Stimulated activated naive CD8-positive, alpha-beta T cell treated with anti-CD3 and anti-CD28 coated beads, Interleukin-15, Interleukin-2, amounts not matched to agents 100 U/mL and 50 U/mL, for 24 hours (primary cell): ENCODE measurements at places on chromosomes 4 and X.
A peak's percentile ranks its signal among the peaks of the same experiment; 100 is the strongest.

- no peak for DNase-seq
Observed at GRCh38 chr4:85268188-85268587, 206.8 kb upstream of the ARHGAP24 start.

DNA sequence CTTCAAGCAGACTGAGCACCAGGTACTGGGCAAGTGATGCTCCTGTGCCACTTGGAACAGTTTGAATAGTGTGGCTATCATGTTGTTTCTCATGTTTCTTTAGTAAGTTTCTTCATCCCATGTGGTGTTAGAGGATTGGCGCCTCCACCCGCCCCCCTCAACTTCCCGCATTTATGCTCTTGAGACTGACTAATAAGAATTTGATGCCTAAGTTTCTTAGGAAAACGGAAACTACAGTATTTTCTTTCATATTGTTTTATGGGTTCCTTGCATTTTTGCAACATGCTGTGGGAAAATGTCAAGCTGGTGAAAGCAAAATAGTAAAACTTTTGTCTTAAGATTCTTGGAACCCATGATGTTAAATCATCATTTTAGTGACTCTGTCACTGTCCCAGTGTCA is 101.2 kb upstream of the SLC4A4 start:
- DNase-seq, result no peak

- no peak for DNase-seq
Observed at GRCh38 chr4:85446141-85446861, 28.6 kb upstream of the ARHGAP24 start.

DNA sequence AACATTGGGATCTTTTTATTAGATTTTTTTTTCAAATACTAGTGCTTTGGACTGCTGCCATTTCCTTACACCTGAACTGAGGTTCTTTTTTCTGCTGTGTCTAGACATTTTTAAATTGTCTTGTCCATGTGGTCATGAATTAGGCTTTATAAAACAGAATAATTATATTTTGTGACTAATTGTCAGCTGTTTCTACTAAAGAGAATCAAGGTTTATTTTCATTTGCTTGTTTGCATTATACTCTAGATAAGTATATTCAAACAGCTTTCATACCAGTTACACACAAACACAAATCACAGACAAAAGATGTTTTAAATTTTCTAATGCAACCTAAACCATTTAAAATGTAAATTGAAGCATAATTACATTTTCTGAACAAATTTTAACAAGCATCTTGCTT is 194.7 kb downstream of the GALNTL6 start:
- no peak for DNase-seq

GRCh38 chr4:108881190-108881589 is 118.3 kb upstream of the ETNPPL start:
- DNase-seq, result no peak

DNA sequence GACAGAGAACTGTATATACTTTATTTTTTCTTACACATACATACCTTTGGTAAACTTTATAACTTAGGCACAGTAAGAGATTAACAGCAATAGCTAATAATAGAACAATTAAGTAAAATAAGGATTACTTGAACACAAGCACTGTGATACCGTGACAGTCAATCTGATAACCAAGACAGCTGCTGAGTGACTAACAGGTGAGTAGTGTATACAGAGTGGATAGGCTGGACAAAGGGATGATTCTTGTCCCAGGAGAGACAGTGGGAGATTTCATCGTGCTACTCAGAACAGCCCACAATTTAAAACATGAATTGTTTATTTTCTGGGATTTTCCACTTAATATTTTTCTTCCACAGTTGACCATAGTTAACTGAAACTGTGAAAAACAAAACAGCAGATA is 411.8 kb downstream of the PPP1R2C start:
- no peak for DNase-seq

GRCh38 chr4:110411574-110412011 is 64.4 kb upstream of the ENPEP start:
- no peak for DNase-seq

- DNase-seq, result no peak
Observed at GRCh38 chrX:43316146-43316545, 340.0 kb upstream of the MAOA start.

DNA sequence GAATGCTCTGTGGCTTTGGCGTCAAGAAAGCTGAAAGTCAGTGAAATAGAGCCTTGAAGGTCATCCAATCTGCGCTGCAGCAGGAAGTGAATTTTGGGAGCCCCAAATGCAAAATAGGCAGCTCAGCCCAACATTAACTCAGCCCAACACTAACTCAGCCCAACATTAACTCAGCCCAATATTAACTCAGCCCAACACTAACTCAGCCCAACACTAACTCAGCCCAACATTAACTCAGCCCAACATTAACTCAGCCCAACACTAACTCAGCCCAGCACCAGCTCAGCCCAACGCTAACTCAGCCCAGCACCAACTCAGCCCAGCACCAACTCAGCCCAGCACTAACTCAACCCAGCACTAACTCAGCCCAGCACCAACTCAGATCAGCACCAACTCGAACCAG is 71.5 kb downstream of the SORBS2 start:
- no peak for DNase-seq

DNA sequence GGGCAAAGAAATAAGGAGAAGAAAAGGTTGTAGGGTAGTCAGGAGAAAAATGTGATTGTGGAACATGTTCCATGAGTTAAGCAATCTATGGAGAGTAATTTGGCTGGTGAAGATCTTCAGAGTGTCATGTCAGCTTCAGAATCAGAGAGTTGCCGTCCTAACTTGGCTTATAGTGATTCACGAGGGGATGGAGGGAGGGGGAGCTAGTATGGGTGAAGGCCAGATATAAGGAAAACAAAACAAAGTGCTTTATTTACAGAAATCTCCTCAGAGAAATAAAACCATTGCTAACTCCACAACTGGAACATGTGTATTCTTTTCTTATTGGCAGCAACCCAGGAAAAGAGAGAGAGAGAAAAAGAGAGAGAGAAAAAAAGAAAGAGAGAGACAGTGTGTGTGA is 256.5 kb upstream of the NRK start:
- DNase-seq, result no peak

DNA sequence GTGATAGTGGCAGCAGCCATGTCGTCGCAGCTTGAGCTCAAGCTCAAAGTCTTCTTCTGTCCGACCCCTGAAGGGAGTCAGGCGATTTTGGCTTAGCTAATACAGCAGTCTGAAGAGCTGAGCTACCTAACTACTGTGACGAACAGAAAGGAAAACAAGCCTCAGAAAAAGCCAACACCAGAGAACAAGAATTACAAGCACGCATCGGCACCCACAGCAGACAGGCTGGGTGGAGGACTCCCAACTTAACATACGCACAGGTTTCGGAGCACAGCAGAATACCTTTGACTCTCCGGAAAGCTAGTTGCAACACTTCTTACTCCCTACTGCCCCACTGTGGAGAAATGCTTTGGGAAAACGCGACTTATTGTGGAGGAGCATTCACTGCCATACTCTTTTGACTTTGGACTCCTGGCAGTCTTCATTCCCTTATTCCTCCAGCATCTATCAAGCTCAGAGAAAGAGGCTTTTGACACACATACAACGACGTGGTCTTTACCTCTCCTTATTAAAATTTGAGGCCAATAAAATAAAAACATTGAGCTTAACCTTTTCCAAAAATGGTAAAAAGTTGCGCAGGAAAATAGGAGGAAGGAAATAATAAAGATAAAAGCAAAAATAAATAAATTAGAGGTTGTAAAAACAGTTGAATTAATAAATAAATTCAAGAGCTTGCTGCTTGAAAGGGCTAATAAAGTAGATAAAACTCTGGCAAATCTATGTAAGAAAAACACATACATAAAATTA is 41.3 kb upstream of the GPC3 start:
- peak; percentile 10 for DNase-seq

- DNase-seq, result no peak
Observed at GRCh38 chrX:104742355-104742754, 176.4 kb downstream of the IL1RAPL2 start.

- no peak for DNase-seq
Observed at GRCh38 chr4:72468904-72469502, 100.0 kb downstream of the ADAMTS3 start.

- peak; percentile 17 for DNase-seq
Observed at GRCh38 chrX:135384161-135384836, 37.4 kb upstream of the SMIM10L2A start.

GRCh38 chr4:151777471-151777870 is 16.7 kb upstream of the GATB start:
- no peak for DNase-seq

GRCh38 chrX:46819136-46819535 is 17.7 kb upstream of the RP2 start:
- DNase-seq, result no peak

DNA sequence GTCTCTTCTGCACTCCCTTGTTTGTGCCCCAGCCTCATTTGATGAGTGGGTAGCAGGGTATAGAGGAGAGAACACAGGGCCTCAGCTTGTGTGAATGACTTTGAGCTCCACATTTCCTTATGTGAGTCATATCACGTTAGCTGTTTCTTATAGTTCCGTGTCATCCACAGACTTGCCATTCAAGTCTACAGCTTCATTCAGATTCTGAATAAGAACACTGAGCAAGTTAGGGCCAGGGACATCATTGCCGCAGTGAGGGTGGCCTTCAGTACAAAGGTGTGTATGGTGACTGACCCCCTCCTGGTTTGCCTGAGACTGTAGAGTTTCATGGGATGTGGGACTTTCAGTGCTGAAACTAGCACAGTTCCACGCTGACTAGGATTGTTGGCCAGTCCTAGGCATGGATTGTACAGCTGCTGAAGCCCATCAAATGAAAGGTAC is 23.6 kb downstream of the KLF3 start:
- DNase-seq, result no peak

DNA sequence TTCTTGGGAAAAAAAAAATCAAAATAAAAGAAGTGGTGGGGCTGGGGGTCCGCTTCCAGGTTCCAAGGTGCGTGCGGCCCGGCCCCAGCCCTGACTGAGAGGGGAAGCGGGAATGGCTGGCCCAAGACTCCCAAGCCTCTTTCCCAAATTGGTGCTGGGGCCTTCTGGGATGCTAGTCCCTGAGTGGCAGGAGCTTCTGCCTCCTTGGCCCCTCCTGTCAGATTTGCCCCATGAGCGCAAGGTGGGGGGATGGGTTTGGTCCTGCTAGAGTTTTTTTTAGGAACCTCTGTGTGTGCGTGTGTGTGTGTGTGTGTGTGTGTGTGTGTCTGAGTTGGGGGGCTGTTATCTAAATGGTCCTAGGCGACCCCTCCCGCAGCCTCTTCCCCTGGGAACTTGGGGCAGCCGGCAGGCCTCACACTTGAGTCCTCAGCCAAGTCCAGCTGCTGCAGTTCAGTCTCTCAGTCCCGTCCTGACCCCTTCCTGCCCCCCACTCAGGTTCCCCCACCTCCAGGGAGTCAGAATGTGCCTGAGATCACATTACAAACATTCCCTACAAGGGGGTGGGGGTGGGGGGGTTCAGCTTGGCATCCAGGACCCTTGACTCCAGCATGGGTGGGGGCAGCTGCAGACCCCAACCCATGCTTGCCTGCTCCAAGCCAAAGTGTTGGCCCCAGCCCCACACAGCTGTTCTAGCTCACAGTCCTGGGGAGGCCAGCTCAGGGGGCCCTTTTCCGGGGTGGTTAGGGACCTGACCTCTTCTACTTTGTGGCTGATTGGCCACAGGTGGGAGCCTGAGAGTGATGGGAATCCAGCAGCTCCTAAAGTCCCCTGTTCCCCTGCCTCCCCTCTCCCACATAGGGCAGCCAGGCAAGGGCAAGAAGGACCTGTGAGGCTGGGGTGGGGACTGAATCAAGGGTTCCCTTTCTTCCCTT is 4.0 kb downstream of the EFNB1 start:
- DNase-seq, result no peak

GRCh38 chr4:138845054-138845453 is 170.5 kb upstream of the NOCT start:
- no peak for DNase-seq

DNA sequence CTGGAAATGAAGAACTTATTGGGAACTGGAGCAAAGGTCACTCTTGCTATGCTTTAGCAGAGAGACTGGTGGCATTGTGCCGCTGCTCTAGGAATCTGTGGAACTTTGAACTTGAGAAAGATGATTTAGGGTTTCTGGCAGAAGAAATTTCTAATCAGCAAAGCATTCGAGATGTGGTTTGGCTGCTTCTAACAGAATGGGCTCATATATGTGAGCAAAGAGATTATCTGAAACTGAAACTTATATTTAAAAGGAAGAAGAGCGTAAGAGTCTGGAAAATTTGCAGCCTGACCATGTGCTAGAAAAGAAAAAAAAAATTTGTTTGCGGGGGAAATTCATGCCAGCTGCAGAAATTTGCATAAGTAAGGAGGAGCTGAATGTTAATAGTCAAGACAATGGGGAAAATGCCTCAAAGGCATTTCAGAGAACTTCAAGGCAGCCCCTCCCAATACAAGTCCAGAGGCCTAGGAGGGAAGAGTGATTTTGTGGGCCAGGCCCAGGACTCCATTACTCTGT is 35.9 kb upstream of the PAPSS1 start:
- DNase-seq, result no peak

- DNase-seq, result no peak
Observed at GRCh38 chr4:13548059-13548983, 4.0 kb upstream of the NKX3-2 start.

- no peak for DNase-seq
Observed at GRCh38 chr4:25310066-25310802, 2.3 kb upstream of the ZCCHC4 start.

- no peak for DNase-seq
Observed at GRCh38 chr4:141376769-141377168, 156.1 kb downstream of the ZNF330 start.

DNA sequence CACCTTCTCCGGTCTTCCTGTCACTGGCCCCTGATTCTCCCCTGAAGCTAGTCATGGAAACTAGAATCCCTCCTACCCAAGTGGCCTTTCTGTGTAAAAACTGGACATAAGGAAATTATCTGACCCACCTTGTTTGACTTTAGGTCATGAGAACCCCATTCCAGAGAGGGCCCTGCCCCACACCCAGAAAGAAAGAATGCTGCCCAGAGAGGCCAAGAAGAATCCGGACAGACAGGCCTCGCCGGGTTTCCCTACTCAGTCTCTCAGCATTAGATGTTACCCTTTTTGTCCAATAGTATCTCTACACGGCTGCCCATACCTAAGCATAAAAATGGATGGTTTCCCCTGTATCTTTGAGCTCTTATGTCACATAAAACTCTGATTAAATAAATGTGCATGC is 83.3 kb upstream of the HELT start:
- DNase-seq, result no peak

DNA sequence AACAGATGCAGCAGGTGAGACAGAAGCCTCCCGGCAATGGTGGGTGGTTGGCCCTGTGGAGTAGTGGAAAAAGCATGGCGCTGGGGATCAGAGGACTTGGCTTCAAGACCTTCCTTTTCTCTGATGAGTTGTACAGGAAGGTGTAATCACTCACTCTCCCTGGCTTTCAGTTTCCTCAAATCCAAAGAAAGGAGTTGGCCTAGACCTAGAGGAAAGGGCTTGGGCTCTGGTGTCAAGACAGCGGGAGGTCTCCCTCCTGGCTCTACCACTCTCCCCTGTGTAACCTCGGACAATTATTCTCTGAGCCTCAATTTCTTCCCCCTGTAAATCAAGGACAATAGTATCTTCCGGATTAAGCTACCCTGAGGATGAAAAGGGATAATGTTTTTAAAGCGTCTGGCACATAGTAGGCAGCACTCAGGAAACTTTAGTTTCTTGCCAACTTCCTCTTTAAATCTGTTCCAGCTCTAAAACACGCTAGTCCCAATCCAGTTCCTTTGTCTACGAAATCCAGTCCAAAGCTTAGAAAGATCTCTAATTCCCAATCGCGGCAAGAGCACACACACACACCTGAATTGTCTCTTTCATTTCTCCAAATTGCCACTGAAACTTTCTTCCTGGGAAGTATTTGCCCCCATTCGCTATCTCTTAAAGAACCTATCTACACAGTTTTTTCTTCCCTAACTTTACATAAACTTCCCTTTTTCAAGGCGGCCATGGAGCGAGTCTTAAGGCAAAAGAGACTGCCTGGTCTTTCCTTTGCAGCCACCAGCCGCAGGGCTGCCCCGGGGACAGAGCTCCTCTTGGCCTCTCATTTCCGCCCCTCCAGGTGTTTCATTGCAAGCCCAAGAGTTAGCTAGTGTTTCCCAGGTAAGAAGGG is 29.9 kb upstream of the GPC4 start:
- DNase-seq, result no peak
